Activated CD4-positive, alpha-beta T cell treated with anti-CD3 and anti-CD28 coated beads, Interleukin-2, amount 10 ng/mL, durations not matched to agents 7 days and 5 days (primary cell): ENCODE measurements at places on chromosomes 2 and 18. TPM values are rescaled to one million over a fixed set of nuclear protein-coding genes. Genes with fewer than 3 reads are reported as not detected.

- H3K4me1 ChIP-seq: no peaks in the 10 kb centered on the region
These were observed 18.3 kb downstream of the TTC32 start for GRCh38 chr2:19883486-19883885.

The TSPYL6 gene
- not detected for total RNA-seq

- H3K36me3 ChIP-seq: peaks cover 73% of the 10 kb centered on the region
- H3K27me3 ChIP-seq: no peaks in the 10 kb centered on the region
- peaks cover 4% of the 10 kb centered on the region for H3K4me1 ChIP-seq
- DNase-seq: no peak
- H3K4me3 ChIP-seq: no peak overlapping the region
These were observed 19.0 kb upstream of the SAG start for GRCh38 chr2:233288663-233289062.

The RNF149 gene
- total RNA-seq: 66.3 TPM

DNA sequence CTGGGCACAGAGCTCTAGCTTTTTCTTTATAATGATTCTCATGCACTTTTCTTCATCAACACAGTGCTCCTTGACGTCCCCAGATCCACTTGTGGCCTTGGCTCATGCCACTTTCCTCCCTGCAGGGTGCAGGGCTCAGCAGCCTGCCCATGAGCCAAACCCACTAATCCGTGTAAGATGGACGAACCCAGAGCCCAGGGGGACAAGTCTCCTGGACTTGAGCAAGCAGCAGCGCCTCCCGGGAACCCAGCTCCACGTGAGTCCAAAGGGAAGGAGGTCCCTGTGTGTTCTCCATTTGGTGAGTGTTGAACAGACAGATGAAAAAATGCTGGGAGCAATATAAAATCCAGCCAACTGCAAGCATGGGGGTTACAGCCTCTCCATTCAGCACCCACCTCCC lies 470.6 kb upstream of the HS6ST1 start:
- H3K4me3 ChIP-seq: no peak overlapping the region
- no peaks in the 10 kb centered on the region for H3K36me3 ChIP-seq
- H3K27me3 ChIP-seq: no peaks in the 10 kb centered on the region
- no peak overlapping the region for H3K27ac ChIP-seq

DNA sequence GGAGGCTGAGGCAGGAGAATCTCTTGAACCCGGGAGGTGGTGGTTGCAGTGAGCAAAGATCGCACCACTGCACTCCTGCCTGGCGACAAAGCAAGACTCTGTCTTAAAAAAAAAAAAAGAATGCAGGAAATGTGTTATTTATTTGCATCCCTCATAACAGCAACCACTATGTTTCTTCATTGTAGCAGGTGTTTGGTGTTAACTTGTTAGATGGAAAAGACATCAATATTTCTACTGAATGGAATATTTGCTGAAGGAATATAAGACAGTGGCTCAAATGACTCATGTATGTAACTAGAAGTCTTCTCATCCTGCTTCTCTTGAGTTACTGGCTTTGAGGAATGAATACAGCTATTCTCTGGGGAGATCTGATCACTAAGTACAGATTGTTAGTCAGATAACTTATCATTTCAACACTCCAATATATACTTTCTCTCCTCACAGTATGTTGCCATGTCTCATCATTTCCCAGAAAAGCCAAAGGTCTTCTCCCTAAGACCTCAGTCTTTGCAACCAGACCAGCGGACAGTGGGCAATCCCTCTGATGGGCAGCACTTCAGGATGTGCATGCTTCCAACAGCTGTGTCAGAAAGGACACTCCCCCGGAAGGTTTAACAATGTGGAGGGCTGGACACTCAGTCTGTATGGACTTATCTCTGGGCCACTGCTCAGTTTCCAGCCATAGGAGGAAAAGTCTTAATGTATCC lies 104.4 kb upstream of the STK17B start:
- no peaks in the 10 kb centered on the region for H3K27me3 ChIP-seq
- H3K4me1 ChIP-seq: peaks cover 52% of the 10 kb centered on the region
- no peak for DNase-seq
